Stimulated activated CD8-positive, alpha-beta memory T cell treated with anti-CD3 and anti-CD28 coated beads, Interleukin-2, amount 100 ng/mL, for 48 hours (primary cell): ENCODE measurements at places on chromosomes 6 and 20.

DNA sequence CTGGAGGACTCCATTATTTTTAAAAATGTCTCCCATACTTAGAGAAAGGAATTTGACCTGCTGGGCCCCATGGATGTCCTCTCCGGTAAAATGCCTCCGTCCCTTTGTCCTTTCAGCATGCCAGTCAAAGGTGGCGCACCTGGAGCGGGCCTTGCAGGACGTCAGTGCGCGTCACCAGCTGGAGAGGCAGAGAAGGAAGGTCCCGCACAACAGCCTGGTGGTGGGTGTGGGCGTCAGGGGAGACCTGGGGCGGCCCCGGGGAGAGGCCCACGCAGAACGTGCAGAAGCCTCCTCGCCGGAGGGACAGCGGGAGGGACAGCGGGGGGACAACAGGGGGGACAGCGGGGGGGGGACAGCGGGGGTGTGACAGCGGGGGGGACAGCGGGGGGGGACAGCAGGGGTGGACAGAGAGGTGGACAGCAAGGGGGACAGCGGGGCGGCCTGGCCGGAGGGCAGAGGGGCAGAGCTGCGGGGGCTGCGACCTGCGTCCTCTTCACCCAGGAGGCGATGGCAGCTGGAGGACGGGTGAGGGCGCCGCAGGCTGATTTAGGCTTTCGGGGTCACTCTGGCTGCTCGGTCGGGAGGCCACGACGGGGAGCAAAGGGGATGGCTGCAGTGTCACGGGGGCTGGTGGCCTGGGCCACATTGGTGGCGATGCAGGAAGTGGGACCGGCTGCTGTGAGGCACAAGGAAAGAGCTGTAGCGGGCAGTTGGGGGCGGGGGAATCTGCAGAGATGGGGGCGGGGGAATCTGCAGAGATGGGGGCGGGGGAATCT lies 859 bp upstream of the KIF25 start:
- DNase-seq = no peak

- no peak for DNase-seq
Observed at GRCh38 chr6:163416557-163417253, 2.2 kb downstream of the QKI start.

DNA sequence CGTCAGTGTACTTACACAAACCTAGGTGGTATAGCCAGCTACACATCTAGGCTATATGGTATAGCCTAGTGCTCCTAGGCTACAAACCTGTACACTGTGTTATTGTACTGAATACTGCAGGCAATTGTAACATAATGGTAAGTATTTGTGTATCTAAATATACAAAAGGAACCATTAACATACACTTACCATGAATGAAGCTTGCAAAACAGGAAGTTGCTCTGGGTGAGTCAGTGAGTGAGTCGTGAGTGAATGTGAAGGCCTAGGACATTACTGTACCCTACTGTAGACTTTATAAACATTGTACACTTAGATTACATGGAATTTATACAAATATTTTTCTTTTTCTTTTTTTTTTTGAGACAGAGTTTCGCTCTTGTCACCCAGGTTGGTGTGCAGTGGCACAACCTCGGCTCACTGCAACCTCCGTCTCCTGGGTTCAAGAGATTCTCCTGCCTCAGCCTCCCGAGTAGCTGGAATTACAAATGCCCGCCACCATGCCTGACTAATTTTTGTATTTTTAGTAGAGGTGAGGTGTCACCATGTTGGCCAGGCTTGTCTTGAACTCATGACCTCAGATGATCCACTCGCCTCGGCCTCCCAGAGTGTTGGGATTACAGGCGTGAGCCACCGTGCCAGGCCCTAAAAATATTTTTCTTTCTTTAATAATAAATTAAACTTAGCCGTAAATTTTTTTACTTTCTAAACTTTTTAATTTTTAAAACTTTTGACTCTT lies 15.4 kb upstream of the KIAA1755 start:
- no peak for DNase-seq

DNA sequence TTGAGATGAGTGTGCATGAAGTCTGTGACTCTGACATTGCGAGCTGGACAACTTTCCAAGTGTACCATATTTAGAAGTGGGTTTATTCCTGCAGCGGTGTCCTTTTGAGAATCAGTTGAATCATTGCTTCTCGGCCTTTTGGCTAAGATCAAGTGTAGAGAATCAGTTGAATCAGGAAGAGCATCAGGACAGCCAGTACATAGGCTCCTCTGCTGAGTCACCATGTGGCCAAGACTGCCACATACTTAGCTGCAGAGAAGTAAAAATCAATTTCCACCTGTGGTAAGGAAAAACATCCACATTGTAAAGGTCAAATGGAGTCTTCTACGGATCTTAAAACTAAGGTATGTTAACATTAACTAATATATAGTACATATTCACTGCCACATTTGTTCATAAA lies 428.4 kb upstream of the MARCKS start:
- no peak for DNase-seq

- DNase-seq = no peak
Observed at GRCh38 chr6:7590918-7591302, 912 bp downstream of the SNRNP48 start.

GRCh38 chr6:104728448-104728847 lies 131.3 kb downstream of the HACE1 start:
- no peak for DNase-seq

GRCh38 chr20:1942486-1943274 lies 47.5 kb downstream of the SIRPA start:
- no peak for DNase-seq

DNA sequence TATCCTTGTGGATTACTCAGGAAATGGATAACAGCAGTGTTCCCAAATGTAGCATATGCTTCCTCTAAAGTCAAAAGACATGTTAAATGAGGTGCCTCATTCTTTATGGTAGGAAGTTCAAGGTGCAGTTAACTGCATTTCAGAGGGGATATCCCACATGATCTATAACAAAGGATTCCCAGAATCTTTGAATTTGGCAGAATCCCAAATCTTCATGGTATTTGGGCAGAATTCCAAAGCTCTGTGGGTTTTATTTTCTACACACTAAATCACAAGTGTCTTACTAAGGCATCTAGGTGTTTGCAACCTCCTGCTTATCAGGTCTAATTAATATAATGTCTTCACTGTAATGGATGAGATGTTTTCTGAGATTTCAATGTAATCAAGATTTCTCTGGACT lies 364.3 kb upstream of the MAN1A1 start:
- no peak for DNase-seq

DNA sequence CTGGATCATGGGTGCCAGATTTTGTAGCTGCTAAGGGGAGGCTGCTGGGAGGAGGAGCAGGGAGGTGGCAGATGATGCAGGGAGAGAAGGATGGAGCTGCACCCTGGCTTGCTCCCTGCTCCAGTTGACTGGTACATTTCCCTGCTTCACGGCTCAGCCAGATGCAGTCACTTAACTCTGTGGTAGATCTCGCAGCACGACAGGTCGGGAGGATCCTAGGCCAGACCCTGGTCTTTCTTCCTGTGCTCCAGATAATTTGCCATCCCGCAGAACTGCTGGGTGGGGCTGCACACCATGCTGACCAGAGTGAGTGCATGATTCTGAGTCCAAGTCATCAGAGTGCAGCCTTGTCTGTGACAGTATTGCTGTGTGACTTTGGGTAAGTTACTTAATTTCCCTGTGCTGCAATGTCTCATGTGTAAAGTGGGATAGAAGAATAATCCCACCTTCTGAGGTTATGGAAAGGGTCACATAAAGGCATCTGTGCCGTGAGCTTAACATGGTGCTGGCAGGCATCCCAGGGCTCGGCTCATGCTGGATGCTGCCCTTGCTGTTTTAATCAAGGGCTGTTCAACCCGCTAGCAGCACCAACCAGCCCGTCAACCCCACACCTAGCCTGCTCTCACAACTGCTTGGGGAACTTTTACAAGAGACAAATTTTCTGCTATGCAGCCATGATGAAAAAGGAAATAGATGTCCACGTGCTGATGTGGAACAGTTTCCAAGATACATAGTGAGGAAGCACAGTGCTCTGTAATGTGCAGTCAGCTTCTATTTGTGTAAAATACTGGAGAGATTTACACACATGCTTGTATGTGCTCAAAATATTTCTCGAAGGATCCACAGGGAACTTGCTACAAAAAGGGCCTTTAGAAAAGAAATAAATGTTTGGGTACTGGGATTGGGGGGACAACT lies 257.9 kb downstream of the CDH26 start:
- DNase-seq = no peak
